ENCODE measurements at places on chromosomes 1 and 21. TPM values are rescaled to one million over a fixed set of nuclear protein-coding genes. Genes with fewer than 3 reads are reported as not detected.

DNA sequence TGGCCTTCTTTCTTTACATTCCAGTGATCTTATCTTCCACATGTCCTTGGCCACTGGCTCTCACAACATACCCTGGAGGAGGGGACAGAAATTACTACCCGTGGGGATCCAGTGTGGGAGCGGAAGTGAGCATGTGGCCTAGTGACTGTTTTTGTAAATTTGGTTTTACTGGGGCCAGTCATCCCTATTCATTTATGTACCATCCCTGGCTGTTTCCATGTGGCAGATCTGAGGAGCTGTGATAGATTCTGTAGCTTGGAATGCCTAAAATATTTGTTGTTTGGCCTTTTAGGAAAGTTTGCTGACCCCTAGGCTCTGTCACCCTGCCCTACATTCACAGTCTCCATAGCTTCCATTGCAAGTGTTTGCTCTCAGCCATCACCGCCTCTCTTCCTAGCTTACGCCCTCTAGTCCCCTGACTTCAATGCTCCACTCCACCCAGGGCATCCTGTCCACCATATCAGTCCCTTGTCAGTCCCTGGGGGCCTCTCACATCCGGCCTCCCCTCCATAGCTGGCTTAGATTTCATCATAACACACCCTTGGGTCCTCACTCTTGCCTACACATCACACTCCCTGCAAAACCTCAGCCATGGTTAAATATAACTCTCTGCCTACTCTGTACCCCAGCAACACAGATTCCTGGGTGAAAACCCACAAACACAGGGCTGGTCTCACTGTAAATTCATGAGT is 25.8 kb downstream of the DHCR24 start:
- DNase-seq = no peak

DNA sequence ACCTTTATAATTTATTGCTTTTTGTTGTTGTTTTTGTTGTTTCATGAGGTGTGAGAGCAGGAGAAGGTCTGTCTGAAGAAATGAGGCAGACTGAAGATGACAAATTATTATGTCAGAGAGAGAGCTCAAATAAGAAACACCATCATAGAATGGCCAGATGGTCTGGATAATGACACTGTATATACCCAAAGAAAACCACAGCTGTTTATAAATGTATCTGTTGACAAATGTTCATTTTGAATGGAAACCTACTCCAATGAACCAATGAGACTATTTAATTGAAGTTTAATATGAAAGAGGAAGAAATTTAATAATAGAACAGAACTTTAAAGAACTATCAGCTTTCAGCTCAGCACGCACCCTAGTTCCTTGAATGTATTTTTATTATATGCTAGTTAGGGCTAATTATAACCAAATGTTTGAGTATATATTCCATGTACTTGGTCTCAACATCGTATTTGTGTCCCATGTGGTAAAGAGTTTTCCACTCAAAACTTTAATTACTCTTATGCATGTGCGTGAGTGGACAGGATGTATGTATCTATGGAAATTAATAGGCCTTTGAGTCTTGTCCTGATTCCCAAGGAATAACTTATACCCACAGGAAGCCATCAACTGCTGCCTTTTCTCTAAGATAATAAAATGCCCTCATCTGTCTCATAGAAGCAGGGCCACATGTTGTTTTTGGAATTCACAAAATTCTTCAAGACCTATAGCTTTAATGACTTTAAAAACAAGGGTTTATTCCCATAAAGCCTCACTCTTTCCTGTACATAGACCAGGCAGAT is 202.7 kb downstream of the KCNK2 start:
- DNase-seq = no peak

DNA sequence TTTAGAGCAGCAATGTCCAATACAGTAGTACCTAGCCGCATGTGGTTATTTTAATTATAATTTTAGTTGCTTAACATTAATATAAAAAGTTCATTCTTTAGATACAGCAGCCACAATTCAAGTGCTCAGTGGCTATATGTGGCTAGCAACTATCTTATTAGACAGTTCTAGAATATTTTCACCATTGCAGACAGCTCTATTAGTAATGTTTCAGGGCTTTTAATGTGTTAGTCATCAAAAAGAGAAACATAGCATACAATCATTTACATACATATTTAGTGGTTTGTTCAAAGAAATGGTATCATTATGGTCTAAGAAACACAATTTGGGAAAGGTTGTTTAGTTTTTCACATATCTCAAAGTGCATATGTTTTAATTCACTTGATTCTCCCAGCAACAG is 66.6 kb upstream of the DYNLT5 start:
- no peak for DNase-seq

DNA sequence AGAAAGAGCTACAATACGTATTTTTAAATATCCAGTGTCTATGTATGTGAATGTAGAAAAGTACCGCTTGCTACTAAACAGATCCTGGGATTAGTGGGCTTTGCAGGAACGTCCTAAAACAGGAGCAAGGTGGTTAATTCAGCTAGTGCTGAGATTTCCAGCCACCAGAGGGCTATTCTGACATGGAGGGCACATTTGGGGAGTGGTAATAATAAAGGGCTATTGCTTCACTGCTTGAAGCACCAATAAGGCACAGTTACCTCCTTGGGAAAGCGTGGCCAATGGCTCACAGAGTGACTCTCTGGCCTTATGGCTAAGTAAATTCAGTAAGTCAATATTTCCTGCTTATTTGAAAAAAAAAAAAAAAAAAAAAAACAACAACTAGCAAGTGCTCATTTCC is 152.4 kb downstream of the GABPA start:
- no peak for DNase-seq

Gene PLA2G2D
- not detected for total RNA-seq

Gene GJA4
- 41.0 TPM for total RNA-seq

Gene C1orf141
- total RNA-seq = not detected

Gene RBP7
- total RNA-seq = 23.3 TPM

All from esophagus muscularis mucosa (tissue), 4 donors.